Pulmonary artery endothelial cell (primary cell): ENCODE measurements at places on chromosomes 13 and 19. TPM values are rescaled to one million over a fixed set of nuclear protein-coding genes. Genes with fewer than 3 reads are reported as not detected.

Gene C19orf67
- 0.13 TPM in 1 of 2 replicates, not detected in the other for total RNA-seq

GRCh38 chr13:49760558-49760957, 31.9 kb downstream of the KPNA3 start:
- no peak for DNase-seq

DNA sequence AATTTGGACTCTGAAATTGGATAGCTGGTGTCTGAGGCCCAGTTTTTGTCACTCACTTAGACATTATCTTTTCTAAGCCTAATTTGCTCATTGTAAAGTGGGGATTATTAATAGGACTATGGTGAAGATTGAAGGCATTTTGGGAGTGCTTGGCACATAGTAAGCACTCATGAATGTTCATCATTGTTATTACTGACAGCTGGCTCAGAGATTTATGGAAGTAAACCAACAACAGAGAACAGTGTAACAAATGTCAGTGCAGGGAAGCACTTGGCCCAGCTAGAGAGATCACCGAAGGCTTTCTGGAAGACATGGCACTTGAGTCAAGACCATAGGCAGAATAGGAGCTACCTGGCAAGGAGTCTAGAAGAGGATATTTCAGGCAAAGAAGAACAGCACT, 92.3 kb downstream of the RFC3 start:
- no peak for DNase-seq

- DNase-seq: no peak
Measured at GRCh38 chr13:40270726-40271125, 395.7 kb downstream of the FOXO1 start.

Gene SYT3
- 0.04 TPM in 1 of 2 replicates, not detected in the other for total RNA-seq
